Suprapubic skin (tissue), 4 donors: ENCODE measurements at places on chromosomes 2 and 18. TPM values are rescaled to one million over a fixed set of nuclear protein-coding genes. Genes with fewer than 3 reads are reported as not detected.

The STPG4 gene
- total RNA-seq: not detected

GRCh38 chr2:7094231-7094741 is 177.1 kb downstream of the RNF144A start:
- DNase-seq: no peak

The DSC3 gene
- 633 TPM for total RNA-seq

GRCh38 chr2:212596688-212597087 is 58.1 kb upstream of the ERBB4 start:
- DNase-seq: no peak

- DNase-seq: no peak
These were observed 27.1 kb downstream of the TSPYL6 start for GRCh38 chr2:54228945-54229344.

The SERPINB5 gene
- total RNA-seq: 279 TPM

The BCL11A gene
- total RNA-seq: 222 TPM

DNA sequence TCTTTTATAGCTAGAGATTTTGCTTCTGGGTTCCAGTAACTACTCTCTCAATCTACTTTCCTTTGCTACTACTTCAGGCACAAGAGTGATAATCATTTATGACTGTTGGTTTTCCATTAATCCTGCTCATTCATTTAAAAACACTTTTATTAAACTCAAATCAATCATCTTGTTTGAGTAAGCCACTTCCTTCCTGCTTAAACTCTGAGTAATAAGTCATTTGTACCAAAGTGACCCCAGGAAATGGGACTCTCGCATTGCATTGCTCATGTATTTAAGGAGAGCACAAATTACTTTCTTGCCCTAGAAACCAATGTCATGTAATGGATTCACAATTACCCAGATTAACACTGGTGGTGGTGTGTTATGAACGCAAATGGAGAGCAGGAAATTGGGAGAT is 270.7 kb upstream of the HNMT start:
- DNase-seq: no peak

The OSBPL6 gene
- 19.5 TPM for total RNA-seq

DNA sequence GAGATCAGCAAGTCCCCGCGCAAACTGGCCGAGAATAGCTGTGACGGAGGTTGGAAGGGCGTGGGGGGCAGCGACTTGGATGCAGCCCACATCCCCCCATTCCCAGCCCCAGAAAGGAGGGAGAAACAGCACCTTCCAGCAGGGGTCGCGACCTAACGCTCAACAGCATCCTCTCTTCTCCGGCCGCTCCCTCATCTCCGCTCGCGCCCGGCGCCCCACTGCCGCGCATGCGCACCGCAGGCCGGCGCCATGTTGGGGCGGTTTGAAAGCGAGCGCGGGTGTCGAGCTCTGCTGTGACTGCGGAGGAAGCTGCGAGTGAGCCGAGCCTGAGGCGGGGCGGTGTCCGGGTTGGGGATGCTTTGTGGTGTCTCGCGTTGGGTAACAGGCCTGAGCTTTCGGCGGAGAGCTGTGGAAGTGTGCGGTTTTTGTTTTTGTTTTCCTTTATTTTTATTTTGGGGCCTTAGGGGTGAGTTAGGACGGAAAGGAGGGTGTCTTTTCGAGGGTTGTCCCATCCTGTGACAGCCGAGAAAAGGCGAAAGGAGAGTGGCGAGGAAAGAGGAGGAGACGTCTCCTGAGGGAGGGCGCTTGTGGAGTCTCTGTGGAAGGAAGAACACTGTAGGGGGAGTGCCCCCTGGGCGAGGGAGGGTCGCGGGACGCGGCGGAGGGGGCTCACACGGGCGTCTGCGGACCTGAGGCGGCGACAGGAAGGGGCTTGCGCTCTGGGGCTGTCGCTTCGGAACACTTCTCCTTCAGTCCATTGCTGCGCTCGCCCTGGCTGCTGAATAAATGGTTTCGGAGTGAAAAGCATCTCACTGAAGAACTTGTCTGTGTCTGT is at the start of the genes C18orf54 and STARD6:
TSS of gene C18orf54 (plus strand) at position 247 of the 835 bp plus-strand sequence. CDS start 2,667 bp downstream, outside the sequence.
TSS of gene STARD6 (minus strand) at position 199 of the 835 bp plus-strand sequence. CDS start 3,285 bp downstream, outside the sequence.
- peak; percentile 89 for DNase-seq
